Ovary (tissue), 10 donors: ENCODE measurements at places on chromosomes 5 and 9.

DNA sequence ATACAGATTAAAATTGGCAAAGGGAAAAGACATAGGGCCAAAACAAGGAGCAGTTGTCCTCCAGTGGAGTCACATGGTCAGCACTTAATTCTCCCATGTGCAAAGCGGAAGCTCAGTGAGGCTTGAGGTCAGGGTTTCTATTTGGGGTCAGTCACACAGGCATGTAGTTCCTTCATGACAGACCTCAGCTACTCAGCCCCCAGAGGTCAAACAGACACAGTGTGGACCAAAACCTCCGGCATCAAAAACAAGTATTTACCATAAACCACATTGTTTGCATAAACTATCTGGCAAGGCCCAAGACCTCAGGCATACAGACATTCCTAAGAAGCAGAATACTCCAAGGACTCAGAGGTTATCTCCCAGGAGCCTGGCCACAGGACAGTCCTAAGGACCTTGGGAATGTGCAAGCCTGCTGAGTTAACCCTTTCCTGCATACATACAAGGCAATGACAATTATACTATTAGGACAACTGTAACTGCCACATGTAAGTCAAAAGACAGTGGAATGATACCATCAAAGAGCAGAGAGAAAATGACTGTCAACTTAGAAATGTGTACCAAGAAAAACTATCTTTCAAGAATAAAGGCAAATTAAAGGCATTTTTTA is 28.7 kb upstream of the FNIP1 start:
- DNase-seq, result no peak

DNA sequence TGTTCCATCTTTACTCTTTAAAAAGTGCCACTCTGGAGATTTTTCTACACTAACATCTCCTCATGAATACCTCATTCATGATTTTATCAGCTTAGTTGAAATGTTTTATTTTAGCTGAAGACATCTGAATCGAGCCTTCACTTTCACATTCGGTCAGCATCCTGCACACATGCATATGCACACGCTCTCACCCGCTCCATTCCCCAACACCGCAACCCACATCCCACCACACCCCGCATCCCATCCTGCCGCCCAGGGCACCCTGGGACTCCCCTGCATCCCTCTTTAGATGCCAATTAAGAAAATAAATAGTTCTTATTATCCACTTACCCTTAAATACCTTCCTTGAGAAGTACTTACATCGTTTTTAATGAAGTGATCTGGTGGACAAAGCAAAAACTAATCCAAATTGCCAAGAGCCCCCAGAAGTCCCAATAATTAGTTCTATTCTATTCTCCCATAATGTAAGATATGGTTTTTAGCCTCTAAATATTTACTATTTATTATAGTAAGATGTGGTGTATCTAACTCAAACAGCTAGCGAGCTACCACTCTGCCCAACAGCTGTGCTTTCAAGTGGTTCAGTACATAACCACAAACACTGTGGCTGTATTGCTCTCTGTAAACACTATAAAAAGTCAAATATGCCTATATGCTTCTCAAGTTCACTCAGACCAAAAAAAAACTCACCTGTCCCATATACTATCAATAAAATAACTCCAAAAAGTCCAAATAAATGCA is 38.2 kb downstream of the GZMK start:
- DNase-seq, result no peak

DNA sequence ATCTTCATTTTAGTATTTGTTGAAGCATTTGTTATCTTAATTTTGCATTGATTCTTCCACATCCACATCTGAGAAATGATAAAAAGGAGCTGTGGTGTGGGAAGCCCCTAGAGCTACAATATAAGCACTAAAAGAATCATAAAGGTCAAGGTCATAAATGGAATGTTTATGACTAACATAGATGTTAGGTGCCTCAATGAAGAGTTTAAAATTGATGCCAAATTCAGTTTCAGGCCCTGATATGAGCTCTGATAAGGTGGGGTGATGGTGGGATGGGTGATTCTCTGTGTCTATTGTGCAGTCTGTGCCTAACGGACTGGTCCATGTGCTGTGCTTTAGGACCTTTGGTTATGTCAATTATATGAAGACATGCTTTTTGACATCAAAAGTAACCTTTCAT is 61.2 kb upstream of the CAMK4 start:
- DNase-seq, result no peak

DNA sequence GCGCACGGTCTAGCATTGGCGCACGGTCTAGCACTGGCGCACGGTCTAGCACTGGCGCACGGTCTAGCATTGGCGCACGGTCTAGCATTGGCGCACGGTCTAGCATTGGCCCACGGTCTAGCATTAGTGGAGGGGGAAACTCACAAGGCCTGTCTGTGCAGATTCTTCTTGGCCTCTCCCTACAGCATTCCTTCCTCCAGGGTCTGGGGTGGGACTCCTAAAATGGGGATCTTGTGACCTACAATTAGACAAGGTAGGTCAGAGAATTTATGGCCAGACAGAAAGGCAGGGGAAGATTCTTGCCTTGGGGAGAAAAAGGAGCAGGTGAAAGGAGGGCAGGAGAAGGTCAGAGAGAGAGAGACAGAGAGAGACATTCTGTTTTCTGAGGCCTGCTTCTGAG is 5.4 kb upstream of the GBGT1 start:
- no peak for DNase-seq

- no peak for DNase-seq
Measured at GRCh38 chr9:131529597-131530545, 1.2 kb downstream of the UCK1 start.

DNA sequence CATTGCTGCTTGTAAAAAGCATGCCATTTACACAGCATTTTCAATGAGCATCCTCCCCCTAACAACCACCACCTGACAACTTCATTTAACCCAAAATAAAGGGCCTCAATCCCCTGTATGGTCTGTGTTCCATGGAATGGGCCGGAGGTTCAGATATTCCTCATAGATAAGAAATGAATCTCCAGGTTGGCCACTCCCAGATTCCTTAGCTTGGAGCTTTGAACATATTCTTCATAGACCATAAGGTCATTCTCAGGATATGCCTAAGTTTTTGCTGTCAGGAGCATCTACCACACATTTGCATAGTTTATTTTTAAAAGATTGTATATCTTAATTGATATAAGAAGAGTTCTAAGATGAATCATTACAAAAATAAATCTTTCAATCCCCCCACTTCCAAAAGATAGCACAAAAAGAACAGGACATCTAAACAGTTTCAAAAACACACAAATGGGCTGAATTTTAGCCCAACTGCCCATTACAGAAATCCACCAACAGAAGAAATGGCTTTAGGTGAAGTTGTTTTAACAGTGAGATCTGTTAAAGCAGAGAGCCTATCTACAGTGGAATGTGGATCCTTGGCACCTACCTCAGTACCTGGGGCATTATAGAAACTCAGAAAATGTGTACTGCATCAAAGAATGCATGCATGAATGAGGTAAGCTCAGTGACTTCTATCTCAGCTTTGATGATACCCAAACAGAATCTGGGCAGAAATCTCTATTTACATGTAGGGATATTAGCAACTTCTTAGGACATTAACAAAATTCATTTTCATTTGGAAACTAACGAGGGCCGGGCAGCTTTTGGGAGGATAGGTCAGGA is 179.8 kb downstream of the SEC61B start:
- no peak for DNase-seq
